ENCODE measurements at places on chromosomes 16 and 17. TPM values are rescaled to one million over a fixed set of nuclear protein-coding genes. Genes with fewer than 3 reads are reported as not detected.
A peak's percentile ranks its signal among the peaks of the same experiment; 100 is the strongest.

Gene OR4D1
- not detected for total RNA-seq

GRCh38 chr16:66948837-66949225 is 12.2 kb upstream of the CES3 start:
- DNase-seq, result no peak

- DNase-seq, result peak; percentile 26
Measured at GRCh38 chr17:76079535-76079955, 563 bp downstream of the ZACN start.

GRCh38 chr17:7988750-7989178 is 13.7 kb upstream of the GUCY2D start:
- peak; percentile 92 for DNase-seq

Data from SK-MEL-5 (cell line).